ENCODE measurements at places on chromosomes 1 and 21. TPM values are rescaled to one million over a fixed set of nuclear protein-coding genes. Genes with fewer than 3 reads are reported as not detected.

DNA sequence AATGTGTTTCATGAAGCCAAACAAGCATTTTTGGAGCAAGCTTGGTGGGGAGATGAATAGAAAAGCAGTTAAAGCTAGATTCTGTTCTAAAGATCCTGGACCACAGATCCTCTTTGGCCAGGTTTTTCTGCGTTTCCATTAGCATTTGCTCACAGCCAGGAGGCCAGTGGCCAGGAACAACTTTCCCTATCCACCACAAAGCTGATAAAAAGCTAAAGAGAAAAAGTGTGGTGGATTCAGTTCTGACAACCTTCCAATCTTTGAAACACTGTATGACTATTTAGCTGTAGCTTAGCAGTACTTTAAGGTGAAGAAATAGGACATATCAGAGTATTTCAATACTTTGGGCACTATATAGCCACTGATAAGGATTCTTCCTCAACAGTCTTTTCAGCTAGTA is 3.0 kb upstream of the NEK7 start:
- no peak for DNase-seq

DNA sequence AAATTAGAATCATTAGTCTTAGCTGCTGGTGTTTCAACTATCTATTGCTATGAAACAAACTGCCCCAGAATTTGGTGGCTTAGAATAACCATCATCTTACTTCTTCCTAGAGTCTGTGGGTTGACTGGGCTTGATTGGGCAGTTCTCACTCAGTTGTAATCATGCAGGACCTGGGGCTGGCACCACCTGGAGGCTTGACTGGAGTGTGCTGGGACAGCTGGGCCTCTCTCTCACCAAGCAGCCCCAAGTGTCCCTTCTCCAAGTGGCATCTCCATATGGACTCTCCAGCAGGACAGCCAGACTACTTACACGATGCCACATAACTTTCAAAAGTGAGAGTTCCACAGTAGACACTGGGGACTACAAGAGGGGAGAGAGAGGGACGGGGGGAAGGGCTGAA is 140.3 kb upstream of the ATP1B1 start:
- DNase-seq, result no peak

DNA sequence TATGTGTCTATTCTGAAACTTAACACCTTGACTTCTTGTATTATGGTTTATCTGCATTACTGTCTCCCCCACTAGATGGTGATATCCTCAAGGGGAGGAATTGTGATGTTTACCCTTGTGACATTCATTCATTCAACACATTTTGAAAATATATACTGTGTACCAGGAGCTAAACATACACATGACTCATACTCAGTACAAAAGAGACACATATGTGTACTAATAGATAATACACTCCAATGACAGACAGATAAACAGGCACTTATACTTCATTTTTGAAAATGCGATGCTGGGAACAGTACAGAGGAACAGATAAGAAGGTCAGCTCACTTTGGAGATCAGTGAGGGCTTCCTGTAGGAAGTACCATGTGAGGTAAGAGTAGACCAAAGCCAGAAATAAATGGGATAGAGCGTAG is 8.9 kb upstream of the RAB3GAP2 start:
- no peak for DNase-seq

GRCh38 chr1:150567341-150567716 is 12.1 kb downstream of the MCL1 start:
- DNase-seq, result peak; percentile 44

GRCh38 chr1:45379524-45379923 is 39.3 kb upstream of the MUTYH start:
- no peak for DNase-seq

- DNase-seq, result no peak
These were observed 37.6 kb upstream of the CLSTN1 start for GRCh38 chr1:9861360-9861759.

GRCh38 chr1:116806245-116806644 is 52.0 kb downstream of the CD2 start:
- no peak for DNase-seq

DNA sequence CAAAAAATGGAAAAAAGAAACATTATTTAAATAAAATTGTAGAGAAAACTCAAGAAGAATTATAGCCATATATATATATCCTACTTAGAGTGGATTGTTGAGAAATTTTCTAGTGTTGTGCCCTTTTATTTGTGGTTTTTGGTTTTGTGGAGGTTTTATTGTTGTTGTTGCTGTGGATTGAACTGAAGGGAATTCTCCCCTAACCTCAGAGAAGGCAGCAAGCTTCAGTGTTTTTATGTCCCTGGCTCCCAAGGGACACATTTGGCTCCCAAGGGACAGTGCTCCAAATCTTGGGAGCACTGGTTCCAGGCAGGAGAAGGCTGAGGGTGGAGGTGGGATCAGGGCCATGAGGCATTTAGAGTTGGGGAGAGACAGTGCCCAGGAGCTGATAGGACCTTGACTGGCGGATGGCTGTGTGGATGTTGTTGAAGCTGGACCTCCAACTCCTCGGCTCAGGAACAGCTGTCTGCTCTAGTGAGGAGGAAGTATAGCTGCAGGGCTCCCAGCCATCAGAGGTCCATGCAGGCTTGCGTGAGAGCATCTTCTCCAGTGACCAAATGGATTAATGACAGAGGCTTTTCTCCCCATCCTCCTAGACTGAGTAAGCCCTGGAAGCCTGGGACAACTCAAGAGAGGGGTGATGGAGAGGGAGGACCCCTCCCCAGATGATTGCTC is 100.5 kb downstream of the TEX35 start:
- no peak for DNase-seq

The TFB2M gene
- total RNA-seq, result 16.0 TPM

The INAVA gene
- not detected for total RNA-seq

Data from thyroid gland (tissue), 4 donors.